ENCODE measurements at places on chromosomes 1 and 21.

- DNase-seq = no peak
These were observed 148.6 kb downstream of the GRIK3 start for GRCh38 chr1:36885540-36886357.

DNA sequence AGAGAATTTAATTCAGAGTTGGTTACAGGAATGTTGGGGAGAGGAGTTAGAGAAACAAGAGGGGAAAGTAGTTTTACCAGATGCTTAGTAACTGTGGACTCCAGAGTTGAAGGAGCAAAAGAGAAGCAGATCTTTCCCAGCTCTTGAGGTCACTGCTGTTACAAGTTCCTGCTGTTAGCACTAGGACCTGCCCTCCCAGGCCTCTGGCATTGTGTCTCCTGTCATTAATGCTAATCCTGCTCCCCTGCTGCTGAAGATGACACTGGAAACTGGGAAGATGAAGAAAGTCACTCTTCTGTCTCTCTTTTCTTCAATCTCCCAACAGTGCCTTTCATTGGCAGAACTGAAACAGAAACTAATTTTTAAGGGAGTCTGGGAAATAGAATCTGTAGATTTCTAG lies 845.6 kb downstream of the ADGRL2 start:
- no peak for DNase-seq

DNA sequence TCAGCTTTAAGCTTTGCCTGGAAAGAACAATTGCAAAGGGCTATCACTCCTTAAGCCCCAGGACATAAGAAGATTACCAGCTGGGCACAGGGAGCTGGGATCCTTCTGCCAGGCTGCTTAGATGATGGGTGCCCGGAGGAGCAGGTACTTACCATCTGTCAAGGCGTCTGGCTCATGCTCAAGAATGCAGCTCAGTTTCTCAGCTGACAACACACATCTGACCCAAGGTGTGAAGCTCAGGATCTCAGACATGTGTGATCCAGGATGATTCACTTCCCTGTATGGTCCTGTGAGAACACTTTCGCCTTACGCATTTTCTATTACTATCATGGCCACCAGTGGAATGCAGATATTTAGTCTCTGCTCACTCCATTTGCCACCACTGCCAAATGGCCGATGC lies 14.7 kb upstream of the DISC1 start:
- no peak for DNase-seq

DNA sequence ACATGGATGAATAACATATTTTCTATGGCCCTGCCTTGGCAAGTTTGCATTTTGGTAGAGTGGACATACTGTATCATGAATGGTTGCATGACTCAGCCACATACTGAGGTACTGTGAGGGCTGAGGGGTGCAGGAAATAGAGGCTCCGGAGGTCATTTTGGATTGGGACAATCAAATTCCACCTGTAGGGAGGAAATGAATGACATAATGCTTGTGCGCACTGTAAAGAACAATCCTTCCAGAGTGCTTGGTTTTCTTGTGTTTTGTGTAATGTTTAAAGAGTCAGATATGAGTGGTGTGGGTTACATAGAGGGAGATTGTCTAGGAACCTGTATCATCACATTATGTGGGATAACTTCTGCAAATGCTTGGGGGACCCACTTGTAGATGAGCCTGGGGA lies 329.9 kb upstream of the PROX1 start:
- DNase-seq = no peak

DNA sequence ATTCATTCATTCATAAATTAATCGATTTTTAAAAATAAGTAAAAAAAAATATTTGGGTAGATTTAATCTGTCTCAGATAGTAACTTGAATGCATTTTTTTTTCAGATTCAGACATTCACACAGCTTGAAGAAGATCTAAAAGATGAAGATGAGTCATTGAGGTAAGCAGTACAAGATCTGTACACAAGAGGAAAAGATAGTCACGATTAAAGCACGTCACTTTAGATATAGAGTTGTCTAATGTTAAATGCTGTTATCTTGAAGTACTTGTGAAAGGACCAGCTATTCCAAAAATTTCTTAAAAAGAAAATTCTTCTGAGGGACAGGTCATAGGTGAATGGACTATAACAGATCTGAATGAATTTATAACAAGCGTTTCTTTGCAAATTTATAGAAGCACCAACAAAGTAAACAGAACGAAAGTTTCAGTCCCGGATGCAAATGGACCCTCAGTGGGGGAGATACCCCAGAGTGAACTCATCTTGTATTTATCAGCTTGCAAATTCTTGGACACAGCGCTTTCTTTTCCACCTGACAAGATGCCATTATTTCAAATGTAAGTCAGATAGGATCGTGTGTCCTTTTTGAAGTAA lies 31.2 kb upstream of the MORC3 start:
- DNase-seq = no peak

GRCh38 chr21:32819694-32820093 lies 48.1 kb upstream of the PAXBP1 start:
- DNase-seq = no peak

- DNase-seq = no peak
These were observed 170.3 kb upstream of the DUSP10 start for GRCh38 chr1:221912230-221912629.

DNA sequence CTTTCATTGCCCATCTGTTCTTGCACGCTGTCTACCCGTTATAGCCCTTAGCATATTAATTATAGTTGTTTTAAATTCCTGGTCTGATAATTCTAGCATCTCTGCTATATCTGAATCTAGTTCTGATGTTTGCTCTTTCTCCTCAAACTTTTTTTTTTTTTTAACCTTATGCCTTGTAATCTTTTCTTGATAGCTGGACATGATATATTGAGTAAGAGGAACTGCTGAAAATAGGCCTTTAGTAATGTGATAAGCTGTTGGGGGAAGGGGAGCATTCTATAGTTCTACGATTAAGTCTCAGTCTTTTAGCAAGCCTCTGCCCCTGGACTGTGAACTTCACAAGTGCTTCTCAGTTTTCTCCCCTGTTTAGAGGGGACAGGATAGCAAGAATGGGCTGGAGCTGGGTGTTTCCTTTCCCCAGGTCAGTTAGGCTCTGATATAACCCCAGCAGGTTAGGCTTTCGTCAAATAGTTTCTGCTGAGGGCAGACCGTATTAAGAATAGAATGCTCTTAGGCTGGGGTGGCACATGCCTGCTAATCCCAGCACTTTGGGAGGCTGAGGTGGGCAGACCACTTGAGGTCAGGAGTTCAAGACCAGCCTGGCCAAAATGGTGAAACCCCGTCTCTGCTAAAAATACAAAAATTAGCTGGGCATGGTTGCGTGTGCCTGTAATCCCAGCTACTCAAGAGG lies 62.2 kb downstream of the ZFYVE9 start:
- no peak for DNase-seq

GRCh38 chr1:195328102-195328501 lies 1280.1 kb downstream of the KCNT2 start:
- no peak for DNase-seq

GRCh38 chr1:2195785-2196184 lies 1.2 kb upstream of the FAAP20 start:
- DNase-seq = no peak

- no peak for DNase-seq
These were observed 13.7 kb downstream of the ZBTB7B start for GRCh38 chr1:155016231-155016831.

DNA sequence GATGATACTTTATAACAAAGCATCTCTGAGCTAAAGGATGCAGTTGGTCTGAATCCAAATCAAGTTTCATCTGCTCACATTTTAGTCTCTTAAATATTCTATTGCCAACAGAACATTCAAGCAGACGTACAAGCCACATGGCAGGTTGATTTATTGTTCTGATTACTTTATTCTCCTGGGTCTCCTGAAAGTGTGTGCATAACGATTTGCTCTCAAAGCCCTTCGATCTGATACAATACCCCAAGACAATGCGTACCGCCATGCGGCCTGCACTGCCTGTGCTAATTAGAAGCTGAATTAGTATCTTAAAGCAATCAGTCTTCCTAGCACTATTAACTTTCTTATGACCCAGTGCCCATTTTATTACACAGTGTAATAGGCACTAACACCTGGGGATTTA lies 56.9 kb downstream of the FHAD1 start:
- DNase-seq = no peak

DNA sequence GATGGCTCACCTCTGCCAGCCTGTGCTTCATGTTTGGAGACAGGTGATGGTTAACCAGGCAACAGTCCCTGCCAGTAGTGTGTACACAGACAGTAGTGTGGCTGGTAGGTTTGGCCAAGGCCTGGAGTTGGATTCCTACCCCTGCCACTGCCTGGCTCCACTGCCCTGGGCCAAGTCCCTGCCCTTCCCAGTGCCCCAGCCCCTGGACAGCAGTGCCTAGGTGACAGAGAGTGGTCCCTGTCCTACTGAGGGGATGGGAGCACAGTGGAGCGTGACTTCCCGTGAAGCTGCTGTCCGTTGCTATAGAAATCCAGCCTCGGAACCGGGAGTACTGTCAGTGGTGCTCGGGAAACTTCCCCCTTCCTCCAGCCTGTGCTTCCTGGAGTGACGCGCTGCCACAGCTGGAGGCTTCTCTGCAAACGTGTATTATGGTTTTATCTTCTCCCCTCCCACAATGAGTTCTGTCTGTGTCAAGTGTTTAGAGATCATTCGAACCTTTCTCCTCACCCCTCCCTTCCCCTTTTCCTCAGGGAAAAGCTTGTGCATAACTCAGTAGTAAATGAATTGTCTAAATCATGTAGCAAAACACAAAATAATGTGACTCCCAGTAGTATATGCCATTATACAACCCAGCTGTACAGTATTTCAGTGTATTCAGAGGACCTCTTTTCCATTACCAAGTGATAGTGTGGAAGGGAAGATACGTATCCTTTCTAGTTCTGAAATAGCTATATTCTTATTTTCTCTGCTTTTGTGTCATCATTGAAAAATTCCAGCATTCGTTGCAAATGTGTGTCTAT lies 73.4 kb downstream of the GALNT2 start:
- DNase-seq = no peak

DNA sequence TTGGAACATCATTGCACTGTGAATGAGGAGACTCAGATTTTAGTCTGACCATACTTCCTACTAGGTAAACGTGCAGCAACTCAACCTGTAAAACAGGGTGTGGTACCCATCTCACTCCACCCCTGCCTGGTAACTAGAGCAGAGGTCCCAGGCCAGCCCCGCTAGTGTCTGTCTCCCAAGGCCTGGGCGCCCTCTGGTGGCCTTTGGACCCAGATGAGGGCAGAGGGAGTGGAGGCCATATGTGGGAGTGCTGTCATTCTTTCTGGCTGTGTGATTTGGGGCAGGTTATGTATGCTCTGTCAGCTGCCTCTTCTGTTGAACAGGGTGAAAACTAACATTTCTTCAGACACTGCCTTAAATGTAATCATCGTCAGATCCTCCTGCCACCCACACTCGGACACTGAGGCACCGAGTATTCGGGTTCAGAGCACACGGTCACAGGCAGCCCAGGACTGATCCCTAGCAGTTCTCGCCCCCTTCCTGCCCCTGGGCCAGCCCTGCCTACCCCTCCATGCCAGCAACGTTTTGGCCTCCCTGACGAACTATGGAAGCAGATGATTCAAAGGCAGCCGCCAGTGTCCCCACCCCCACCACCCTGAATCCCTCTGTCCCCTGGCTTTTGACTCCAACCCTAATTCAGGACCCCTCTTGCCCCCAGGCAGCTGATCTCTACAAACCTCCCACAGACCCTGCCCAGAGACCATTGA lies 76.0 kb downstream of the CD247 start:
- DNase-seq = peak; percentile 89

DNA sequence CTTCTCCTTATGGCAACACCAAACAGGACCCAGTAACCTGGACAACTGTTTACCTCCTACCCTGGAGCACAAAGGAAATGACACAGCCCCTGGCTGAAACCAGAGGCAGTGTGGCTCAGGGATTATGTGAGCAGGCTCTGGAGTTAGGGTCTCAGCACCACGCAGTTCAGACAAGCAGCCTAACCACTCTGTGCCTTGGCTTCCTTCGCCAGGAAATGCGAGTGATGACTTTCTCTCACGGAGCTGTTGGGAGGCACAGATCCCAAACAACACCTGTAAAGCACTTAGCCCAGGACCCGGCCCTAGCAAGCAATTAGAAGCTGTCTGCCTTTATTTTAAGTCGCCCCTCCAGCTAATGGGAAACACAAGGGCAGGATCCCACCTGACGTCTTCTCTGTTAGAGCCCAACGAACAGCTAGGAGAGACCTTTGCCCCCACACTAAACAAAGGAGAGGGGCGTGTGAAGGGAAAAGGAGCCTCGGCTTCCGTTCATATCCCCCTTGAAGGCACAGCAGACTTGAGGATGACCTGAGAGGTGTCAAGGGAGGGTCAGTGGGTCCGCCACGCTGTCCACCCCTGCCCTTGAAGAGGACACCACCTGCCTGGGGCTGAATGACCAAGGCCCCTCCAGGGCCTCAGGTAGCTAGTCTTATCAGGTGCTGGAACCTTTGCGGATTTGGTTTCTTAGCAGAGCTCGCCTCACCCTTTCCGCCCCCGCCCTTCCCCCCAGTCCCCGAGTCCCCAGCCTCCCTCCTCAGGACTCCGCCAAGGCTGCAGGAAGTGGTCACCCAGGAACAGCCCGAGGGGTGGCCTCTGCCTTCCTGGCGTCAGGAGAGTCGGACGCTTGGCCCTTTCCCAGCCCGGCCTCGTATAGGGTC lies 860 bp downstream of the TMEM63A start:
- peak; percentile 43 for DNase-seq

DNA sequence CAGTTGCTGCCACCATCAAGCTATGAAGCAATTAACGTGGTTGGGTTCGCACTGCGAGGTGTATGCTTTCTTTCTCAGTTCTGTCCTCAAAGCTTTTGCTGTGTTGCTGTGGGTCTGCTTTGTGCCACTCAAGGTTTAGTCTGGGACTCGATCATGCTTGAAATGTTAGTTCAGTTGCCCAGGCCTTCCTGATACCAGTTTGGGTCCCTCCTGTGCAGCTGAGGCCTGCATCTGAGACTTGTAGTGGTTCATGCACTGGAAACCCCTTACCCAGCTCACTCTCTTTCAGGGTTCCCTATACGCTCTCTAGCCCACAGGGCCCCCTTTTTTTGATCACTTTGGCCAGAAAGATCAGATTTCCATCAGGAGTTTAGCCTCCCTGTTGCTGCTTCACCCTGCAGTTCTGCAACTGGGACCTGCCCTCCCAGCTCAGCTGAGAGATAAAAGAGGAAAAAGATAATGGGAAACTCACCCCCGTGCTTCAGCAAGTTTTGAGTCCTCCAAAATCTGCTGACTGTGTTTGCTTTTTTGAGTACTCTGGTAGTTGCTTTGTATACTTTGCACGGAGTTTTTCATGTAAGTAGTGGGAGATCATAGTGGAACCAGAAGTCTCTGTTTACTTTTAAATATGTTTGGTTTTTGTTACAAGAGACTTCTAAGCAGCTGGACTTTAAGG lies 317.0 kb downstream of the HHAT start:
- DNase-seq = no peak

- no peak for DNase-seq
These were observed 1.6 kb downstream of the COG2 start for GRCh38 chr1:230643908-230644307.

DNA sequence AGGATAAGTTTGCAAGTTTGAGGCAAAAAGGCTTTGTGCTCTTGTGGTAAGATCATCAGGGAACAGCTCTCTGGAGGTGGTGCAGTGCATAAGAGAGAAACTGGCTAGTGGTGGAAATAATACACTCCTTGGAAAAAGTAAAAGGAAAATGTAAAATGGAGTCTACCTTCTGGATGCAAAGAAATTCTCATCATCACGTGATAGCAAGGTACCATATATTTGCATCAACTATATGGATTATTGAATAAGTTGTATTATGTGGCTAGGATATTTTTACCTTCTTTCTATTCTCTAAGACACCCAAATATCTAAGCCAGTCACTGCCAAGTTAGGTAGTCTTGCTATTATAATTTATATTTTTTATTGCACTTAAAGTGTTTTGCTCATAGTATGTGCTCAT lies 14.0 kb upstream of the LRRC7 start:
- no peak for DNase-seq
